ENCODE measurements at places on chromosomes 2 and 18. TPM values are rescaled to one million over a fixed set of nuclear protein-coding genes. Genes with fewer than 3 reads are reported as not detected.

GRCh38 chr2:168469281-168469988 is 13.4 kb downstream of the CERS6 start:
- no peak overlapping the region for H3K4me3 ChIP-seq
- peaks cover 29% of the 10 kb centered on the region for H3K4me1 ChIP-seq
- H3K36me3 ChIP-seq, result peaks cover 2% of the 10 kb centered on the region
- H3K27me3 ChIP-seq, result no peaks in the 10 kb centered on the region
- H3K27ac ChIP-seq, result no peak overlapping the region

DNA sequence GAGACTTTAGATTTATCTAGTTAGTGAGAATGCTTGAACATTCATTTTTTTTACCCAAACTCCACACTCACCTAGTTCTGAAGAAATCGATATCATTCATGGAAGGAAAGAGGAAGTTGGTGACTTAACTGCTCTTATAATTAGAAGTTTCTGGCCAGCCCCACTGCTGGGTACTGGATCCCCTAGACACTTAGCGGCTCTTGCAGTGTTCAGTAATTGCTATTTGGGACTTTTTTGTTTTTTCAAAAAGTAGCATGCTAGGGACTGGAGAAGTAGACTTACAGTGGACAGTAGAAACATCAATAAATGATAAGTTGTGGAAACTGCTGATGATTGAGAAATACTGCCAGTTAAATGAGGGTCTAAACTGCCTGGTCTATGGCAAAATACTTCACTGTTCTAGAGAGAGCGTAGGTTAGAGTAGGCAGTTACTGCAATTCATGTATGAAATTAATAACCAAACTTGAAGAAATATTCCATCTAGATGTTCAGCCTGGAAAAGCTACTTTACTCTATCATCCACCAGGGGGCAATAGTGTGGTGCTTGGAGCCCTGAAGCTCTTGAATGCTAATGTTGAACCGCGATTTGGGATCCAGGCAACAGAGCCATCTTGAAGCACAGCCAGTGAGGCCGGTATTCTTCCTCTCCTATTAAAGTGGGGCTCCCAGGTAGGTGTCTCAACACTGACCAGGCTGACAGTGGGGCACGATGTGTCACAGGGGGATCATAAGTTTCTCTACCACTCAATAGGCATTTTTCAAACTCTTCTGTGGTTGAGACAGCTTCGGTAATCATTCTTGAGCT is 146.1 kb upstream of the SESTD1 start:
- H3K4me3 ChIP-seq, result no peak overlapping the region
- no peak overlapping the region for H3K27ac ChIP-seq
- H3K36me3 ChIP-seq, result no peaks in the 10 kb centered on the region
- DNase-seq, result no peak
- H3K27me3 ChIP-seq, result peaks cover 20% of the 10 kb centered on the region

DNA sequence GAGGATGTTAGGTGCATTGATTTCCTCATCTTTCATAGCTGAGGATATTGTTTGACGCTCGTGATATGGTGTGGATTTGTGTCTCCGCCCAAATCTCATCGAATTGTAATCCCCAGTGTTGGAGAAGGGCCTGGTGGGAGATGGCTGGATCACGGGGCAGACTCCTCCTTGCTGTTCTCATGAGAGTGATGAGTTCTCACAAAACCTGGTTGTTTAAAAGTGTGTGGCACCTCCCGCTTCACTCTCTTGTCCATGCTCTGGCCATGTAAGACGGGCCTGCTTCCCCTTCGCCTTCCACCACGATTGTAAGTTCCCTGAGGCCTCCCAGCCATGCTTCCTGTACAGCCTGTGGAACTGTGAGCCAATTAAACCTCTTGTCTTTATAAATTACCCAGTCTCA is 28.4 kb upstream of the GPC1 start:
- no peaks in the 10 kb centered on the region for H3K36me3 ChIP-seq
- H3K27ac ChIP-seq, result no peak overlapping the region
- H3K4me3 ChIP-seq, result no peak overlapping the region
- DNase-seq, result no peak
- peaks cover 8% of the 10 kb centered on the region for H3K27me3 ChIP-seq

GRCh38 chr2:85596026-85596333 is 435 bp downstream of the RNF181 start:
- no peak for DNase-seq
- H3K4me3 ChIP-seq, result peak overlapping the region; percentile 100
- peak overlapping the region; percentile 100 for H3K27ac ChIP-seq
- H3K4me1 ChIP-seq, result peaks cover 33% of the 10 kb centered on the region
- peaks cover 5% of the 10 kb centered on the region for H3K36me3 ChIP-seq
- H3K27me3 ChIP-seq, result no peaks in the 10 kb centered on the region

DNA sequence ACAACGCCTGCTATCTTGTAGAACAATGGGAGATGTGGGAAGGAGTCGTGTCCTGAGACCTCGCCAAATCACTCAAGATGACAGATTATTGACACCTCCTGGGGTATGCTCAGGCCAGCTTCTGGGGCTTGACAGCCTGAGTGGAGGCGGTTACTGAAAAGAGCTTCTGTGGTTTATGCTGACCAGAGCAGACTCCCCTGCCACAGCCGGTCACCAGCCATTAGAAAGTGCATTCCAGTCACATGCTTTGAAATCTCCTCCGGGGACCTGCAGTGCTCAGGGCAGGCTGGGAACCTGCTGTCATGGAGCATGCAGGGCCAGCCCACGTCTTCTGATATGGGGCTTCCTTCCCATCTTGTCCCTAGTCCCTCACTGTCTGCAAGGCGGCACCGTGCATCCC is 215.9 kb downstream of the SEPTIN10 start:
- H3K4me1 ChIP-seq, result peaks cover 6% of the 10 kb centered on the region
- no peak overlapping the region for H3K27ac ChIP-seq
- H3K27me3 ChIP-seq, result peaks cover 30% of the 10 kb centered on the region
- H3K4me3 ChIP-seq, result no peak overlapping the region
- no peaks in the 10 kb centered on the region for H3K36me3 ChIP-seq
- DNase-seq, result no peak

- peaks cover 26% of the 10 kb centered on the region for H3K27me3 ChIP-seq
- no peak overlapping the region for H3K27ac ChIP-seq
- peaks cover 2% of the 10 kb centered on the region for H3K4me1 ChIP-seq
- no peak overlapping the region for H3K4me3 ChIP-seq
- H3K36me3 ChIP-seq, result peaks cover 4% of the 10 kb centered on the region
Observed at GRCh38 chr2:54416166-54416813, 39.8 kb upstream of the SPTBN1 start.

DNA sequence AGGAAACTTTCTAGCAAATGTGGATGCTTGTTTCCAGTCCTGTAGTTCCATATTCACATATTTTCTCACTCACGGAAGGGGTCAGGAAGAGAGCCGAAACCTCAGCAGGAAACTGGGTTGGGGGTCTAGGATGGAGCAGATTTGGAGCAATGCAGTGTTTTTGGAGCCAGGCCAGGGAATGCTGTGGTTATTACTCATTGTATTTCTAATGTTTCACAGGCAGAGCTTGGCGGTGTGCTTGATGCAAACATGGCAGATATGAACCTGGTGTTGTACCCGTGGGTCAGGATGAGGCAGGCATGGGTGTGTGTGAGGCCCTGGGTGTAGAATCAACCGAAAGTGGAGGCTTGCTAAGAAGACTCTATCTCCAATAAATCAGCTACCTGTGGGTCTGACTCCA is 34.6 kb upstream of the ACKR3 start:
- H3K27me3 ChIP-seq, result peaks cover 5% of the 10 kb centered on the region
- no peak for DNase-seq
- peaks cover 4% of the 10 kb centered on the region for H3K36me3 ChIP-seq
- peaks cover 37% of the 10 kb centered on the region for H3K4me1 ChIP-seq
- H3K4me3 ChIP-seq, result no peak overlapping the region
- H3K27ac ChIP-seq, result peak overlapping the region; percentile 96

DNA sequence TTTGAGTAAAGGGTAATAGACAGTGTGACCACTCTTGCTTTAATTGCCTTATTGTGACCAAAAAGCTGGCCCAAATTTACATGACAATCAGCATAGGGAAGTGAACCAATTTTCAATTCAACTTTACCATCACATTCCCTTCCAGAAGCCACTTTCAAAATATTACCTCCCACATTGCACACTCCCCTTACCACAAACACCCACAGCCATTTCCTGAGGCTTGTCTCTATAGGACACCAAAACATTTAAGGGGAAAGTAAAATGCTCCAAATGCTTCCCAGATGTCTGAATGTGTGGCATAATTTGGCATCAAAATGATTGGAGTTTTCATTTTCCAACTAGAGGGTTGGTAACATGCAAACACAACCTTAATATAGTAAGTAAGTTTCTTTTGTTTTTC is 616.1 kb downstream of the SLC4A3 start:
- no peak overlapping the region for H3K4me3 ChIP-seq
- no peaks in the 10 kb centered on the region for H3K27me3 ChIP-seq
- H3K4me1 ChIP-seq, result no peaks in the 10 kb centered on the region
- no peak overlapping the region for H3K27ac ChIP-seq
- no peak for DNase-seq

DNA sequence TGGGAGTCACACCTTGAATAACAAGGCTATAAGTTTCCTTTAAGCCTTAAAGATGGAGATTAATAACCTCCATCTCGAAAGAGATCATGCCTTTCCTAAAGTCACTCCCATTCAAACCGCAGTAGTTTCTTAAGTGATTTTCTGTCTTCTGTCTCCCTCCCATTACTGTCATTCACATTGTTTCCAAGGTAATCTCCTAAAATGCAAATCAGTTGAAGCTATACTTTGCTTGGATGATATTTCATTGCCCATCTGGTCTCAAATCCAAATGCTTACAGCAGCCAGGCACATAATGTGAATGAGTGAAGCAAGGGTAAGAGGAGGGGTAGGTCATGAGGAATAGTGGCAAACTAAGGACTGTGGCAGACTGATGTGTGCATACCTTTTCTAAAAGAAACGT is 116.4 kb downstream of the CCDC141 start:
- no peak overlapping the region for H3K4me3 ChIP-seq
- no peak for DNase-seq
- H3K36me3 ChIP-seq, result no peaks in the 10 kb centered on the region
- no peaks in the 10 kb centered on the region for H3K4me1 ChIP-seq
- no peak overlapping the region for H3K27ac ChIP-seq

GRCh38 chr18:13390196-13390595 is 171.6 kb downstream of the LDLRAD4 start:
- no peak for DNase-seq
- H3K4me3 ChIP-seq, result peak overlapping the region; percentile 65
- H3K36me3 ChIP-seq, result no peaks in the 10 kb centered on the region
- peaks cover 36% of the 10 kb centered on the region for H3K4me1 ChIP-seq
- peak overlapping the region; percentile 86 for H3K27ac ChIP-seq

GRCh38 chr2:54553775-54554174 is 97.6 kb downstream of the SPTBN1 start:
- H3K4me3 ChIP-seq, result no peak overlapping the region
- H3K36me3 ChIP-seq, result peaks cover 6% of the 10 kb centered on the region
- H3K27ac ChIP-seq, result peak overlapping the region; percentile 19
- H3K4me1 ChIP-seq, result peaks cover 26% of the 10 kb centered on the region
- DNase-seq, result no peak

DNA sequence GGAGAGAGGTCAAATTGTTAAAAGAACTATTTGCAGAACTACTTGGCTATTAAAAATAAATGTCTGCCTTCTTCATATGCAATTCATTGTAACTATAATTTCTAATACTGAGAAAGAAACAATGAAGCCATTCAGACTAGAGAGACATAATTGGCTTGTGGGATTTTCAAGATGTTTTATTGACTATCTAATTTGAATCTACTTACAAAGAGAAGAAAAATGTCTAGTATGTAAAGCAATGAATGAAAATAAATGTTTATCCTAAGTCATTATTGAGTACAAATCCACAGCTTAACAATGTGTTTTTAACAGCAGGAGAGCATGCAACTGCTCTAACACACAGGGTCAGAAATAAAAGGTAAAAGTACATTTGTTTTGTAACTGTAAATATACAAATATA is 19.2 kb downstream of the RMP24 start:
- H3K36me3 ChIP-seq, result no peaks in the 10 kb centered on the region
- DNase-seq, result no peak
- H3K4me1 ChIP-seq, result no peaks in the 10 kb centered on the region
- no peak overlapping the region for H3K4me3 ChIP-seq

- no peaks in the 10 kb centered on the region for H3K36me3 ChIP-seq
- H3K4me1 ChIP-seq, result no peaks in the 10 kb centered on the region
- H3K27me3 ChIP-seq, result no peaks in the 10 kb centered on the region
Observed at GRCh38 chr2:148495586-148495985, 149.0 kb upstream of the EPC2 start.

DNA sequence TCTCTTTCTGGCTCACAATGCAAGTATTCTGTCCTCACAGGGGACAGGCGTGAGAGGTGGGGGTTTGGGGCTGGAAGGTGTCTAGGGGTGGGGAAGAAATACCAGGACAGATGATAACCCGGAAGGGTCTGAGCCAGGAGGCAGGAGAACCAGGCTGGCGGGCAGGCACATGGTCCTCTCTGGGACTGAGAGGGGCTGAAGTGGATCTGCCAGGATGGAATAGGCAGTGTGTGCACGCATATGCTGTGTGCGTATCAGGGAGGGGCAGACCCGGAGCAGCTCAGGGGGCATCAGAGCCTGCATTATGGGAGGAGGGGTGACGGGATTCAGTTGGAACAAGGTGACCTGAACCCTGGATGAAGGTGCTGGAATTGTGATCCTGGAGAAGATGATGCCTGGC is 157.3 kb downstream of the DYSF start:
- peaks cover 38% of the 10 kb centered on the region for H3K27me3 ChIP-seq
- no peak overlapping the region for H3K27ac ChIP-seq
- DNase-seq, result no peak
- peaks cover 7% of the 10 kb centered on the region for H3K4me1 ChIP-seq

GRCh38 chr2:121489284-121489683 is 41.4 kb upstream of the RNU4ATAC start:
- H3K27me3 ChIP-seq, result no peaks in the 10 kb centered on the region
- H3K36me3 ChIP-seq, result peaks cover 2% of the 10 kb centered on the region
- DNase-seq, result no peak
- peaks cover 29% of the 10 kb centered on the region for H3K4me1 ChIP-seq
- peak overlapping the region; percentile 57 for H3K27ac ChIP-seq

DNA sequence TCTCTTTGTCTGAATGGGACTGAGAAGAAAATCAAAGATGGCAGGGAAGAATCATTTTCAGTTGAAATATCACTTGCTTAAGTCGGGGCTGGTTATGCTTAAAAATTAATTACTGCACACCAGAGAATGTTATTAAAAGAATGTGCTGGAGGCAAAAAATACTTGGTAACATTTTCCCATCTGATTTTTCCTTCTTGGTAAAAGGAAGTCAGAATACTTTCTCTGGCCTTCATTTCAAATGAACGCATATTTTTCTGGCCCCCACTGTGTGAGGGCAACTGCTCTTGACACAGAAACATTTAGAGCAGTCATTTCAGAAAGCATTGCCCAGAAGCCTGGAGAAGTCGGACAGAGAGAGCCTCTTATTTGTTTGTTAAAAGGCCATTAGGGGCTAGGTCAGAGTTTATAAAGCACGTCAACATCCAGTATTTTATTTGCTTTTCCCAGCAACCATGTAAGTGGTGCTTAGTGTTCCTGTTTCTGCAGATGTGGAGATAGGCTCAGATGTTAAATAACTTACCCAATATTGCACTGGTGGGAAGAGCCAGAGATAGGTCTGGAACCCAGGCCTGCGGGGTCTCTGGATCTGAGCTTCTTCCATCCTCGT is 32.9 kb upstream of the LYPD6B start:
- H3K27ac ChIP-seq, result no peak overlapping the region
- DNase-seq, result no peak
- no peak overlapping the region for H3K4me3 ChIP-seq
- peaks cover 18% of the 10 kb centered on the region for H3K36me3 ChIP-seq
- H3K4me1 ChIP-seq, result peaks cover 15% of the 10 kb centered on the region

GRCh38 chr2:39511219-39511604 is 74.1 kb upstream of the MAP4K3 start:
- no peak overlapping the region for H3K27ac ChIP-seq
- peaks cover 2% of the 10 kb centered on the region for H3K36me3 ChIP-seq
- H3K27me3 ChIP-seq, result peaks cover 17% of the 10 kb centered on the region

The MTX2 gene
- total RNA-seq, result 7.5 TPM

The TMEM247 gene
- not detected for total RNA-seq

The FMNL2 gene
- total RNA-seq, result 0.34 TPM

The NDUFS1 gene
- total RNA-seq, result 35.2 TPM

The MC2R gene
- not detected for total RNA-seq

The GNLY gene
- total RNA-seq, result 14.8 TPM

The CAPN14 gene
- total RNA-seq, result 0.65 TPM

The GDF7 gene
- 0.16 TPM for total RNA-seq

The SLC30A3 gene
- not detected for total RNA-seq
